Heart right ventricle (tissue), 16 donors: ENCODE measurements at places on chromosomes 3 and 15. TPM values are rescaled to one million over a fixed set of nuclear protein-coding genes. Genes with fewer than 3 reads are reported as not detected.
A peak's percentile ranks its signal among the peaks of the same experiment; 100 is the strongest.

DNA sequence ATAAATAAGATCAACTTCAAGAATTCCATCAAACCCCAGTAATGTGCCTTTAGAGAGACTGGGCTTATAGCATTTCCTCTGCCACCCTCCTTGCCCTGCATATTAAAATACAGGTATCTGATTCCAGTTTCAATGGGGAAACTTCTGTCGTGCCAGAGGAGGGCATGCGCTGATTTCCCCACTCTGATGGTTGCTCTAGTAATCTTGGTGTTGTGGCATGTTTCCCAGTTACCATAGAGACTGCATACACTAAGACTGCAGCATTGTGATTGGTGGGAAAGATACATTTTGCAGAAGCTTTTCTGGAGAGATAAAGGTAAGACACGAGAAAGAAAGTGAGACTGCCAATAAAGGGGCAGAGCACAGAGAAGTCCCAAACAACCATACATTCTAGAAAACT, 225.6 kb downstream of the TIGIT start:
- DNase-seq, result no peak

- no peak for DNase-seq
Measured at GRCh38 chr3:142507241-142507640, 59.4 kb upstream of the XRN1 start.

DNA sequence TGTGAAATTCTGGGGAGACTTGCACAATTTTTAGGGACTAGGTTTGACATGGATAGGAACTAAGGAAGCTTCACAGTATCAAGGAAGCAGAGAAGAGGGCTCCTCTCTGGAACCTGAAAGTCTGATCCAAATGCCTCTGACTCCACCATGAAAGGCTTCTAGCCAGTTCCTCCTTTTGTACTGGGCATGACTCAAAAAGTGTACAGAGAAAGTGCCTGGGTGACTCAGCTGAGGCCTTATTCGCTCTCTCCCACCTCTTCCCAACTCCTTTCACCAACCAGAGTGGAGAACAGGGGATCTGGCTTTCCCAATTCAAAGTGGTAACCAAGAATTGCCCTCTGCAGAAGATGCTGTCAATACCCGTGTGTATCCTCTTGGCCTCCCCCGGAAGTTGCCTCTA, 342.9 kb upstream of the PROK2 start:
- DNase-seq, result no peak

DNA sequence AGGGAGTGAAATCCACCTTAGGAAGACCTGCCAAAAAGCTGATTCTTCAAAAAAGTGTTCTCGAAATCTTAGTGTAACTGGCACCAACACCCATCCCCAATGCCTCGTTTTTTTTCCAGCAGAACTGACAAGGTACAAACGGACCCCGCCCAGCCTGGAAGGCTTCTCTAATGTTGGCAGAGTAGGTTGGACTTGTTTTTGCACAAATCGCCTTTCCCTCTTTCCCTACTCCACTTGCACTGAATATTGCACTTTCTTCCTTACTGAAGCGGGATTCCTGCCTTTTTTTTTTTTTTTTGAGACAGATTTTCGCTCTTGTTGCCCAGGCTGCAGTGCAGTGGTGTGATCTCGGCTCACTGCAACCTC, 544 bp upstream of the TIMMDC1 start:
- no peak for DNase-seq

DNA sequence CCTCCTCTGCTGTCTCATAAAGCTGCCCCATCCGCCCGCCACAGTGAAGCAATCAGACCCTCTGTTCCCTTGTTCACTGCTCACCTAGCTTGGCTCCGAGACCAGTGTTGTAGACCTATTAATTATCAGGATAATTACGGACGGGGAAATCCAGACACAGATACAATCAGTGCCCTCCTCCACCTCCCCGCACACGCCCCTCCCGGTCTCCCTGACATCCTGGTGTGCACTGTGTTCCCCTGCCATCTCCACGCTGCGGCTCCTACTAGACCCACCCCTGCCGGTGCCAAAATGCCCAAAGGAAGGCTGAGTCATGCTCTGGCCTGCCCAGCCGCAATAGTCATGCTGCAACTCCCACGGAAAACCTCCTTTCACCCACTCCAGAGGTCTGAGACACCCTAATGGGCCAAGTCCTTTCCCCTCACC, 277.3 kb upstream of the TLE3 start:
- no peak for DNase-seq

- peak; percentile 57 for DNase-seq
Measured at GRCh38 chr3:42247576-42248027, 18.4 kb downstream of the CCK start.

Gene CCR8
- not detected for polyA plus RNA-seq

Gene GOLGA6L10
- 5.3 TPM for polyA plus RNA-seq
